Occipital lobe (tissue), 3 donors: ENCODE measurements at places on chromosomes 3 and 15. TPM values are rescaled to one million over a fixed set of nuclear protein-coding genes. Genes with fewer than 3 reads are reported as not detected.

GRCh38 chr3:140537727-140538082 is 140.2 kb upstream of the TRIM42 start:
- DNase-seq, result no peak

DNA sequence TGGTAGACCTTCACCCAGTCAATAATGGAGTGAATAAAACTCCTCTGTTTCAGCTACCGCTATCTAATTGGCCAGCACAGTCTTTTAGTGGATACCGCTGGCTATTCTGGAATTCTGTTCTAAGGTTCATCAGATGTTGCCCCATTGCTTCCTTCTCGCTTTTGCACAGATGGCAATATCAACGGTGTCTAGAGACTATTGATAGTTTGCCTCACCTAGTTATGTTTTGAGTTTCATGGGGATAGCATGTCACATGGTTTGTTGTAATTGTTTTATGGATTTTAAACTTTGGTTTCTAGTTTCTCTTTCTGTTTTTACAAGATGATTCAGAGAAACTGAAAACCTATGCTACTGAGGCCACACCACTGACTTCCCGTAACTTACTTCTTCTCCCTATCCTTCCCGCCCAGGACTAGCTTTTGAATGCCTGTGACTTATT is 2.0 kb downstream of the XRN1 start:
- DNase-seq, result no peak

- DNase-seq, result peak; percentile 21
Observed at GRCh38 chr3:58013973-58014649, 5.9 kb downstream of the FLNB start.

DNA sequence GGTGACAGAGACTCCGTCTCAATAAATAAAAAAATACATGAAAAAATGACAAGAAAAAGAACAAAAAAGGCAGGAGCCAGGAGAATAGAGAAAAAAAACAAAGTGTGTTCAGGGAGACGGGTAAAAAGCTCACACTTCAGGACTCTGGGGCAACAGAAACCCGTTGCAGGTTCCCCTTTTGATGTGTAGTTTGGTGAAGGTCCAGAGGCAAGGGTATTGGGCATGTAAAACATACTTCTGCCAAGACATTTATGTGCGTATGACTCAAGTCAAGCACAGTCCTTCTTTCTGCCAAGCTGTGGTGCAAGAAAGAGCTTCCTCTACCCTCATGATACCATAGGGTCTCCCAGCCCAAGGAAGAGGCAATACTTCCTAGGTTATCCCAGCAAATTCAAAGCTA is 33.4 kb upstream of the STRIT1 start:
- DNase-seq, result no peak

DNA sequence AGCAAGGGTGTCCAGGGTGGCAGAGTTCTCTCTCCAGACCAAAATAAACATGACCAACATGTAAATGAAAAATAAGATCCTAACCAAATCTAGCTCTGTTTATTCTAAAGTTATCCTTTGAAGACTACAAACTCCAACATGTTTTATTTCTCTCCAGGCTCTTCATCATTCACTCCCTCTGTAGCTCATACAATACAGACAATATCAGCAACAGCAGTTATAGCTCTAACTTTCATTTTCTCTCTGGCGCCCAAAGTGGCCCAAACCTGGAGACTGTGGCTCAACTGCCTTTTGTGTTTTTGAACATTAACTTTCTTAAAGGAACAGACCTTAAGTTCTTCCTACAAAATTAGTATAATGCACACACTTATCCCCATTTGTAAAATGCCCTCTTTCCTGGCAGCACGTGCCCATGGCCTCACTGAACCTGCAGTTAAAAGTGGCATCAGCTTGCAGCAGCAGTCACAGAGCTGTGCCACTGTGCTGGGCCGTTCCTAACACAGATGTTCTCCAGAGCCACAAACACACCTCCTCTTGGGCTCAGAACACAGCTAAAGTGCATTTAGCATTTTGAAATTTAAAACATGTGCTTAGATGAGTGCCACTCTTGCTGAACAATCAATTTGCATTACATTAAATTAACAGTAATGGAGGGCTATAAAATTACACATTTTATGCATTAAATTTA is 91.9 kb downstream of the RORA start:
- no peak for DNase-seq

GRCh38 chr15:75639191-75639708 is 774 bp downstream of the IMP3 start:
- no peak for DNase-seq

- DNase-seq, result no peak
Observed at GRCh38 chr3:172658344-172659245, 52.3 kb downstream of the NCEH1 start.

GRCh38 chr15:90264671-90265070 is 801 bp upstream of the NGRN start:
- DNase-seq, result no peak

DNA sequence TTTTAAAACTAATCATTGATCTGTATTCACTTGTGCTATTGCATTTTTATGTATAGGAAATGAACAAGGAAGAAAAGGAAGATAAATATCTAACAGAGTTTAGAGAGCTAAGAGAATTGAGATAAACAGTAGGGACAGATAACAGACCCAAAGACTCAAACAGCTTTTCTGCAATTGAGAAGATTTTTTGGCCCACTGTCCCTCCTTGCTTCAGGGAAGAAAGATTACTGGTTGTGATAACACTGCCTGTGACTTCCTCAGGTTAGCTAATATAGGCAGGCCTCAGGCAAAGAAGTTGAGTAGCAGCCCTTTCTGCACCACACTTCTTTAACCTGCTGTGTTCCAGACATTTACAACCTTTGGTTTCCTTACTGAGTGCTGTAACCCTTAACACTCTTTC is 2.7 kb upstream of the COX17 start:
- DNase-seq, result no peak

ERICH6 gene
- total RNA-seq, result not detected

DNA sequence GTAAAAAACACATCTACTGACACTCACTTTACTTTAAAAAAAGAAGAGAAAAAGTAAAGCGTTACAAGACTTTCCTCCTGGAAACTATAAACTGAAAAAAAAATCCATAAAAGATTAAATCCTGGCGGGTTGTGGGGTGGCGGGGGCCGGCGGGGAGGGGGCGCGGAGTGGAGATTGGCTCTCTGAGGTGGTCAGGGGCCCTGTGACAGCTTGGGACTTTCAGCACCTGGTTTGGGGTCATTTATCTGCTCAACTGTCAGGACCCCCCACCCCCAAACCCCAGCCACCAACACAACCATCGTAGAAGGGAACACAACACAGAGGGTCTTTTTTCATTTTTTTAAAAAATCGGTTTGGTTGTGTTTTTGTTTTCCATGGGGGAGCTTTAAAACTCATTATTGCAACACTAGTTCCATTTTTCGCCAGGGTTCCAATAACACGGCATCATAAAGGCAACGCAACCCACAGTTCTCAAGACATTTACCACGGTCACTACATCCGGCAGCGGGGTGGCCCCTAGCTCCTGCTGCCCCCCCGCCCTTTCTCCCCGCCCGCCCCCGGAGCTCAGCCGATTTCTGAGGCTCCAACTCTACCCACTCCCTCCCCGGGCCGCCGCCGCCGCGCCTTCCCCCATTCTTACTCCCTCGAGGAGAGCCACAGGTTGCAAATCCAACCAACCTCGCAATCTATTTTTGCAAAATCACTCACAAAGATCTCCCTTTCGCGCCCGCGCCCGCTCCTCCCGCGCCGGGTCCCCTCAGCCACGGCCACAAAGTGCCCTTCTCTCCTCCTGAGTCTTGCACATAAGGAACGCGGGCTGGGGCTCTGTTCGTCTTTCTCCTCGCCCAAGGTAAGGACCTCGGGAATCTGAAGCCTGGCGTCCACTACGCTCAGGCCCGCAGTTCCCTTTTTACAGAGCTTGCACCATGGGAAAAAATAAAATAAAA is 1.8 kb downstream of the BCL6 start:
- DNase-seq, result no peak

DNA sequence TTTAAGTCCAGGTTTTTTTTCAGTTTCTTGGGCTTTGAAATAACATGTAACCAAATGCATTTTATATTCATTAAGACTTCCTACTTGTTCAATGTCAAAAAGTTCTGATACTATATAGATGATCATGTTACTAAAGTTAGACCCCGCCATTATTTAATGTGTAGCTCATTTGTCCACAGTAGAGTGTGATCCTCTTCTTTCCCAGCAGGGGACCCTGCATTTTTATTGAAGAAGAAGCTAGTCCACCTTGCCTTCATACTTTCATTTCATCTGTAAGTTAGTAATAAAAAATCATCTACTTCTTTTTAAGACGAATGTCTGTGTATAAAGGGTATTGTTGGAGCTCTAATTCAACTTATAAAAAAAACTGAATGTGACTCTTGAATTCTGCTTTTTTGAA is 404.6 kb downstream of the SI start:
- no peak for DNase-seq

DNA sequence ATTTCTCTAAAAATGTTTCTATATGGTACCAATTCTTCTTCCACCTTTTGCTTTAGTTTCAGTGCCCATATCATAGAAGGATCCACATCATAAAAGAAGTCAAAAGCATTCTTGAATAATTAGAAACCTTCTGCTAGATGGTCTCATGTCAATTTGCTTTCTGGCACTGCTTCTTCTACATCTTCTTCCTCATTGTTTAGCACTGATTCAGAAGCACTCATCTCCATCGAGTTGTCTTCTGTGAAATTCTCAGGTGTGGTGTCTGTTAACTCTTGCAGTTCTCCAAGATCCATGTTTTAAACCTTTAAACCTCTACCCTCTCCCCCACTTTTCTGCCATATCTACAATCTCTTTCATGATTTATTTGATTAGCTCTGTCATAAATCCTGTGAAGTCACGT is 154.8 kb downstream of the WDR76 start:
- DNase-seq, result no peak

TMEM207 gene
- not detected for total RNA-seq

TNFAIP8L3 gene
- 1.9 TPM for total RNA-seq

- no peak for DNase-seq
Observed at GRCh38 chr3:145807990-145808389, 353.0 kb downstream of the PLOD2 start.

GRCh38 chr3:4531478-4532025 is 38.4 kb downstream of the ITPR1 start:
- DNase-seq, result no peak

- DNase-seq, result no peak
Observed at GRCh38 chr3:183845608-183846288, 20.4 kb upstream of the MAP6D1 start.

DNA sequence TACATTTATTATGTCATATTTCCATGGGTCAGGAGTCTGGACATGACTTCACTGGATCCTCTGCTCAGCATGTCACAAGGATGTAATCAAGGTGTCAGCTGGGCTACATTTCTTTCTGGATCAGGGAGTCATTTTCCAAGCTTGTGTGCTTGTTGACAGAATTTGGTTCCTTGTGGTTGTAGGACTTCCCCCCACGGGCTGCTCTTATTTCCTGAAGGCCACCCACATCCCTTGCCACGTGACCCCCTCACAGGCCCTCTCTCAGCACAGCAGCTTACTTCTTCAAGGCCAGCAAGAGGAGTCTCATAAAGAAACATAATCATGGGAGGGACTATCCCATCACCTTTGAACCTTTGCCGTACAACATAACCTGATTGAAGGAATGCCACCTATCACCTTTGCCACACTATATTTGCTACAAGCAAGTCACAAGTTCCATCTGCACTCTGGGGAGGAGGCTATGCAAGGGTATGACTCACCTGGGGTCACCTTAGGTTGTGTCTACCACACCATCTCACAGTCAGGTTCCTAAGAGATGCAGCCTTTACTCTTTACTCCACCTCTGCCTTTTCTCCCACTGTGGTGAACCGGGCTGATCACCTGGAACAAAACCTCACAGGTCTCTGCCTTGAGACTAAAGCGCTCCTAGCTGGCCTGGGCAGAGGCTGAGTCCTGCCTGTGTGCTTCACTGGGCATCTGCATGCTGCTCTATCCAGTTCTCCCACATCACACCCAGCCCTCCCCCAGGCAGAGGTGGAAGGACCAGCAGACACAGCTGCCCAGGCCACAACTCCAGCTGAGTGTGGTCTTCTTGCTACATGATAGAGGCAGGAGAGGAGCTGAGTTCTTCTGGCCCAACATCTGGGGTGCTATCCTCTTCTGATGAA is 13.5 kb downstream of the RAB6B start:
- no peak for DNase-seq

- DNase-seq, result no peak
Observed at GRCh38 chr15:24899795-24900194, 55.0 kb upstream of the SNRPN start.

DNA sequence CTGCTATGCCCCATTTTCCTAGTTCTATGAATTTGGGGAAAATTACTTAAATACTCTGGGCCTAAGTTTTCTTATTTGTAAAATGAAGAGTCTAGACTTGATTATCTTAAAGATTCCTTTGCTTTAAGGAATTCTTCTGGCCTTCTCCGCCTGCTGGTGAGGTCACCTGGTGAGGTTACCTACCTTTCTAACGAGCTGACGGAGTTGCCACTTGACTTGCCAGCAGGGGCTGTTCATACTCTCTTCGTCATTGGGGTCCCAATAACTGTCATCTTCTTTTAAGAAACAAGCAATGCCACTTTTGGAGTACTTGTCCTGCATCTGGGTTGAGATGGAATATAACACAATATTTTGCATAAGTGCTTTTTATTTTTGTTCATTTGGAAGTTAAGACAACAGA is 8.6 kb downstream of the TNFSF10 start:
- DNase-seq, result no peak

DNA sequence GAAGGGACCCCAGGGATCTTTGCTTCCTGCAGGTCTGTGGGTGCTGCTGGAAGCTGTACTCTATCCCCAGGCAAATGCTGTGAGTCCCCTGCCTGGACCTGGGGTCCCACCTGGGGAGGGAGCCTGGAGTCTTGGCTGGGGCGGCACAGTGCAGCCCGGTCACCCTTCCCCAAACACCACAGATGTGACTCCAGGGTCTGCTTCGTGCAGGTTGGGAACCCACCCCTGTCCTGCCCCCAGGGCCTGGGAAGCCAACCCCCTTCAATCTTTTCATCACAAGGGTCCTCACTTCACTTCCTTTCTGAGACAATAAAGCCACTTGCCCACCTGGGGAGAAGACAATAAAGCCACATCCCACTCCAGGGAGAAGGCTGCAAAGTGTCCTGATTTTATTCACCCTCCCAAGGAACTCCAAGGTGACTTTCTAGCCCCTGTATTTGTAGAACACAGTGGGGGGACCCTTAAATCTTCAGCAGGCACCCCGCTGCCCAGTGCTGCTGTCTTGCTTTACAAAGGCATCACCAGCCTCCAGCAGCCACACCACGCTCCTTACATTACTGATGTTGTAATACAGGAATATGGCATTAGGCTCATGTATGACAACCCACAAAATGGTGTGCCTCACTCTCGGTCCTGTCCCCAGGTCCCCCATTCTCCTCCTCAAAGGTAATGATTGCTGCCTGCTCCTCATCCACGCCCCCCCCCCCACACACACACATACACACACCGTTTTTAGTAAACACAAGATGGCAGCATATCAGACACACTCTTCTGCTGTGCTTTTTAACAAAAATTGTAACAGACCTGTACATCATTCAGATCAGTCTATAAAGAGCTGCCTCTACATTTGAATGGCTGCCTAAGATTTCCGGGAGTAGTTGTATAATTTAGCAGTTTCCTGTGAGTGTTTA is 9.9 kb downstream of the C3orf22 start:
- no peak for DNase-seq
